ENCODE measurements at places on chromosomes 5 and 9.
A peak's percentile ranks its signal among the peaks of the same experiment; 100 is the strongest.

DNA sequence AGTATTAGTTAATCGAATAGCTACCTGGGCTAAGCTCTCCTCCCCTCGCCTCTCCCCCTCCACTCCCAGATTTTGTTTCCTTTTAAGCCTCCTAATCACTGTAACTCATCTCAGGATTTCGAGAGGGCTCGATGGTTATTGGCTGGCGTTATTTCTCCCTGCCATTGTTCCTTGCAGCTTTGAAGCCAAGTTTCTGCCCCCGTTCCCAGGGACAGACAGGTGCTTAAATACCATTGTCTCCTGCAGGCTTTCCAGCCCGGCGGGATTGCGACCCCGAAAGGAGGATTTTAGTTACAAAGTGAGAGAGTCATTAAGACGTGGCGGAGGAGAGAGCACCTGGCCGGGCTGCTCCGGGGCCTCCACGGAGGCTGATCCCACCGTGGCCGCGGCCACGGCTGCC lies 46.2 kb downstream of the ASS1 start:
- DNase-seq, result no peak

- DNase-seq, result no peak
These were observed 108.4 kb downstream of the MSX2 start for GRCh38 chr5:174832811-174833210.

DNA sequence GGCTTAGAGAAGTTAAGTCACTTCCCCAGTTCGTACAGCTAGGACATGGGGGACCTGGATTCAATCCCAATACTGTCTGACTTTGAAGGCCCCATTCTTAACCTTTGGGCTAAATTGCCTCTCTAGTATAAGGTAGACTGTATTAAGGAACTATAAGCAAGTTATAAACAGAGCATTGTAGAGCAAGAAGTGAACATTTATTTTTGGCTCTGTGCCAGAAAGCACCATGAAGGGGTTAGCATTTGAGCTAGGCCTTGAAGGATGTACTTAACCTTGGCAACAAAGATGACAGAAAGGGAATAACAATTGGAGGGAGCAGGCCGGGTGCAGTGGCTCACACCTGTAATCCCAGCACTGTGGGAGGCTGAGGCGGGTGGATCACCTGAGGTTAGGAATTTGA lies 32.8 kb downstream of the GALNT10 start:
- DNase-seq, result no peak

DNA sequence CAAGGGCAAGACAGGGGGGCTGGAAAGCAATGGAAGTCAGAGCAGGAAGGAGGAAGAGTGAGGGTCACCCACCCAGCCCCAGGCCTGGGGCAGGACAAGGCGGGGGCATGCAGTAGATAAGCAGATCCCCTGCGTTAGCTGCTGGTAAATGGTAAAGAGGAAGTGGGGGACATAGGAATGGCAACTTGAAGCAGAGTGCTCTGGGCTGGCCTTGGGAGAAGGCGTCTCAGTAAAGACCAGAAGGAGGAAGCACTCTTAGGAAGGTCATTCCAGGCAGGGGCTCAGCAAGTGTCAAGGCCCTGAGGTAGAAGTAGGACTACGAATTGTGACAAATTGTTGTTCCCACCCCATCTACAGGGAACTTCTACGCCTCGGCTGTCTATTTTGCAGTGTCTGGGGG lies 15.1 kb downstream of the TCOF1 start:
- DNase-seq, result no peak

DNA sequence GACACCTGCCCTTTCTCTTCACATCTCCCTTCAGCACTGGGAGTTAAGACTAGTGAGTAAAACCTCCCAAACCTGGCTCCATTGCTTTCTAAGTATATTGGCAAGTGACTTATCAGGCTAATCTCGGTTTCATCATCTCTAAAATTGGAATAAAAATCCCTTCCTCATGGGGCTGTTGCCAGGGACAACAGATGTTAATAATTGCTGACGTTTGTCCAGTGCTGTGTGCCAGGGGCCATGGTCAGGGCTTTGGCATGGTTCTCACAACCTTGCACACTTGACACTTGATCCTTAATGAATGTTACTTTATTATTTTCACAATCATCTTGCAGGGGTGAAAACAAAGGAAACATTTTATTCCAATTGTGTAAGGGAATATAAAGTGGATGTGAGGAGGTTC lies 1262.0 kb upstream of the WWC1 start:
- DNase-seq, result no peak

DNA sequence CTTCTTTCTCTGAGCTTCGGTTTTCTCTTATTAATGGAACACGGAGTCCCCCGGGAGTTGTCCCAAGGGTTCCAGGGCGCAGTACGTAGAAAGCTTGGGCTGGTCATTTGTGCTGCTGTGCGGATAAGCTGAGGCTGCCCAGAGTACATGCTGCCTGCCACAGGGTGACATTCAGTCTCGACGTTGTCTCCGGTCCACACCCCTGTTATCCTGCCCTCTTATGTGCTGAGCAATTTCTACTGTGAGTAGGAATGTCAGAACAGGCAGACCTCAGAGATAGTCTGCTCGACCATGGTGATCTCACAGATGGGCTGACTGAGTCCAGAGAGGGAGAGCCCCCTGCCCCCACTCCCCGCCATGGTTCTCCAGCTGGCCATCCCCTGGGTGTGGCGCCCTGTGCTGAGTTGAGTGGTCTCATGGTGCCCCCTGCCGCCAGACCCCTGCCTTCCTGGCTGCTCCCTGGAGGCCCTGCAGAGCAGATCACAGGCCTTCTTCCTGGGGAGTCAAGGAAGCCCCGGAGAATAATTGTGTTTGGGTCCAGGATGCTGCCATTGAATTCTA lies 124.0 kb downstream of the RGS3 start:
- no peak for DNase-seq

GRCh38 chr5:76082772-76083554 lies at the start of gene SV2C:
Gene SV2C, plus strand, starts transcription at chr5:76083383. Its CDS starts 48,368 bp downstream, at chr5:76131751.
- DNase-seq, result peak; percentile 65

DNA sequence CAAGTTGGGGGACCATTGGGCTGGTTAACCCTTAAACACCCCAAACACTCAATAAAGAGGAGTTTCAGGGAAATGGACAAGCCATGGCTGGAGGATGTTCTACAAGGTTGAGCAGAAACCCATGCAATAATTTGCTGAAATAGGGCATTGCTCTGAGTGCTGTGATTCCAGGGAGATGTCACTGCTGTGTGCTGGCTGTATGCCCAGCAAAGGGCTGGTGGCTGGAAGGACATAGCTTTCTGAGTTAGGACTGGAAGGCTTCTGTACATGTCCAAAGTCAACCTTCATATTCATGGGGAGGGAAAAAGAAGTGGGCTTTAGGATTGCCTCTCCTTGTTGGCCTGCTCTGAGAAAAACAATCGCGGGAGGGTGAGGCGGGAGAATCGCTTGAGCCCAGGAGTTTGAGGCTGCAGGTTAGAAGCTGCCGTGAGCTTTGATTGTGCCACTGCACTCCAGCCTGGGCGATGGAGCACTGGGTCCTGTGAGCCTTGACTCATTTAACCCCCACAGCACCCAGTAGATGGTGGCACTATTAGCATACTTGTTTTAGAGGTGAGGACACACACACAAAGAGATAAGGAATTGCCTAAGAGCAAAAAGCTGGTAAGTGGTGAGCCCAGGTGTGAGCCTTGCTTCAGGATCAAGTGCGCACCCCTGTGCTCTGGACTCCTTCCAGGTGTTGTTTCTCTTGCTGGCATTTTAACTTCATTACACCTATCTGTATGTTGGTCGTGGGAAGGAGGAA lies 20.4 kb downstream of the IL12B start:
- DNase-seq, result no peak

DNA sequence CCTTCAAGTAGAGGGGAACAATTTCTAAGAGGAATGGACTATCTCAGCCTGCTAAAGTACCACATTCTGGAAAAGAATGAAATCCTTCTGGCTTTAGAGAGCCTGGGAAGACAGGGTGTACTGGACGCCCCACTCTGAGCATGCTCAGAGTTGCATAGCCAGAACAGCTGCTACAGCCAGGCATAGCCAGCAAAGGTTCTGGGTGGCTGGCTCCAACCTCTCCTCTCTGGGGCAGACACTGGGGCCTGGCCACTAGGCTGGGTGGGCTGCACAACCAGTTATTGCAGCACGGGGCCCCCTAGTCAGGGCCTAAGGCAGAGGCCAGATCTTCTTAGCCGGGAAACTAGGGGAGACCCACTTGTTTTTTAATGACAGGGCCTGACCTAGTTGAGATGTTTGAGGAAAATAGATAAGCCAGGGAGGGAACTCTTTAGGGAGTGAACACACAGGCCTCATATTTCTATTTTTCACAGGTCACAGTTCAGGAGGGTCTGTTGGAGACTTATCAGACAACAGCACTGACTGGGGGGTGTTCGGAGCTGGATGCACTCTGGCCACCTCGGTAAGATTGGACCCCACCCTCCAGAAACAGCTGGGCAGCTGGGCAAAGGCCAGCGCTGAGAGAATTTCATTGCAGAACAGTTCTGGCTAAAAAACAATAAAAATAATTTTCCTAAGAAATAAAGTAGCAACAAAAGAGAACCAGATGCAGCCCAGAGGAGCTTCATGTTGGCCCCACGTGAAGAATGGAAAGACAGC lies 142.9 kb downstream of the LPAR1 start:
- DNase-seq, result no peak

- DNase-seq, result no peak
These were observed 924 bp upstream of the NEURL1B start for GRCh38 chr5:172640139-172640538.

GRCh38 chr9:90900130-90900529 lies 98.5 kb downstream of the SYK start:
- DNase-seq, result peak; percentile 11

GRCh38 chr9:3553076-3553765 lies 27.4 kb upstream of the RFX3 start:
- DNase-seq, result no peak

DNA sequence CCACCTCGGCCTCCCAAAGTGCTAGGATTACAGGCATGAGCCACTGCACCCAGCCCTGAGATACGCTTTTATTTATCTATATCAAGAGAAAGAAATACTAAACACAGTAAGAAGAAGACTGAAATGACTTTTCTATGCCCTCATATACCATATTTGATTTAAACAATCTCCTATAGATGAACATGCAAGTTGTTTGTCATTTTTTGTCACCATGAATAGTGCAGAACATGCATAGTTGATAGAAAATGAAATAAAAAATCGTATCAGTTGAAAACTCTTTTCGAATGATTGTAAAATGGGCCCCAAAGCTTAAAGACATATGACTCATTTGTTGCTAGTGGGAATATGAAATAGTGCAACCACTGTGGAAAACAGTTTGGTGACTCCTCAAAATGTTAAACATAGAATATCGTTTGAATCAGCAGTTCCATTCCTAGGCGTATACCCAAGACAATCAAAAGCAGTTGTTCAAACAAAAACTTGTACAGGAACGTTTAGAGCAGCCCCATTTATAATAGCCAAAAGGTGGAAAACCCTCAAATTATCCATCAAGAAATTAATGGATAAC lies 61.4 kb upstream of the ANKH start:
- DNase-seq, result no peak

All from activated CD8-positive, alpha-beta memory T cell treated with anti-CD3 and anti-CD28 coated beads, Interleukin-2, amount 10 ng/mL, durations not matched to agents 7 days and 5 days (primary cell).